Activated naive CD8-positive, alpha-beta T cell treated with anti-CD3 and anti-CD28 coated beads, Interleukin-2, amount 50 U/mL, for 16 hours (primary cell): ENCODE measurements at places on chromosomes 3 and 15.
A peak's percentile ranks its signal among the peaks of the same experiment; 100 is the strongest.

- no peak for DNase-seq
These were observed 27.4 kb downstream of the GORASP1 start for GRCh38 chr3:39080026-39080425.

GRCh38 chr3:168047190-168047795 is 48.4 kb downstream of the GOLIM4 start:
- no peak for DNase-seq

DNA sequence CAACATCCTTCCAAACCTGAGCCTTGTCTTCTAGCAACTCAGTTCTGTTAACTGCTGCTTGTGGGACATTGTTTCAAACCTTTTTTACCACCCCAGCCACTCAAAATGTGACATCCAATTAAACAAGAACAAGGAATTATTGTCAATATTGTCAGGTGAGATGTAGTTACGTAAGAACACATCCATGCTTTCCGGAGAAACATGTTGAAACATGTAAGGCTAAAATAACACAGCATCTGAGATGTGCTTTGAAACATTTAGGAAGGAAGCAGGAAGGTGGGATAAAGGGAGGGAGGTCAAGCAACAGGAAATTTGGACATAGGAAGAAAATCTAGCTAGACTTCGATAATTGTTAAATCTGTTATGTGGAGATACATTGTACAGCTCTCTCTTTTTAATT is 50.9 kb upstream of the PRICKLE2 start:
- DNase-seq, result no peak

- no peak for DNase-seq
These were observed 301.6 kb upstream of the THBS1 start for GRCh38 chr15:39279311-39279710.

DNA sequence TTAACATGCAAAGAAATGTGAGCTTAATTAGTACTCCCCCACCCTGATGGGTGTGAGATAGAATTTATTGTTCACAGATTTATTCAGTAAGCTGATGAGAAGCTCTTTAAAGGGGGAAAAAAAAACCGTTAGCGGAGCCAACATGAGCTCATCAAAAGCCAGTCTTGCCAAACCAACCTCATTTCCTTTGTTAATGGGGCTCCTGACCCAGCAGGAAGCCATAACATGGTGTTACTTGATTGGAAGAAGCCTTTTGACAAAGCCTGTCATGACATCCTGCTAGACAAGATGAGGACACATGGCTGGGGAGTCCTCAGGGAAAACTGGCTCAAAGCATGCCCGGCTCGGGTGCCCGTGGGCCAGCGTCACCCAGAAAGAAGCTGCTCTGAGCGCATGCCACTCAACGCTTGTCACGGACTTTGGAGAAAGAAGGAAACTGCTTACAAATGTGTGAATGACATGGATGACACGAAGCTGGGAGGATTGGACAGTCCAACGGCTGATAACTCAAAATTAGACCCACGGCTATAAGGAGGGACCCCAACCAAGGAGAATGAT is 64.6 kb downstream of the SLCO2A1 start:
- DNase-seq, result no peak

DNA sequence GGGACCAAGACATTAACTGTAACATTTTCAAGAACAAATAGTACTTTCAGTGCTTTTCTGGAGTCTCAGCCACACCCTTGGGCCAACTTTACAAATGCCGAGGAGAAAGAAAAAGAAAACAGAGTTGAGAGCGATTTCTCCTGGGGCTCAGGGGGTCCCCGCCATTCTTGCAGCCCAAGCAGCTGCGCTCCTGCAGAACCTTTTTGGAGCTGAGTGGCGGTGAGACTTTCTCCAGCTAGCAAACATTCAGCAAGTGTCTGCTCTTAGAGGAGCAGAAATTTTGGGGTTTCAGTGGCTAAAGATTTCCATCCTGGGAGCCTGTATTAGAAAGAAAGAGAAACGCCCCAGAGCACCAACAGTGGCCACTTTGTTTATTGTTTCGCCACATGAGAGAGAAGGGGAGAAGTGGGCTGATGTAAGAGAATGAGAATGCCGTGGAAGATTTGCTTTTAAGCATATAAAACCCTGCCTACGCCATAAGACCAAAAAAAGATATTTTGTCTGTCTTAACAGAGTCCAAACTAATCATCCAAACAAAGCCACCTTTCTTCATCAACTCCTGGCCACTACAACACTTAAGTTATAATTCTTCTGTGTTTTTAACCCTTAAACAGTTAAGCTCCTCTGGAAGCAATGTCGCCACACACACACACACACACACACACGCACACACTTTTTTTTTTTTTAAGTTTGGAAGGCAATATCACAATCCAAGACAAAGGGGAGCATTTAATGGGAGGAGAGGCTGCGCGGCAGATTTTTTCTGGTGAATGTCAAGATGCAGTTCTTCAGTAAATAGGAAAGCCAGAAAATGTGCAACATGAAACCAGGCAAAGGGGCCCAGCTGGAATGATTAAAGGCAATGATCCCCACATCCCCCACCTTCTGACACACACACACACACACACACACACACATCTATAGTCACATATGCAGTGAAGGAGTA is 19.2 kb downstream of the EID1 start:
- DNase-seq, result no peak

- DNase-seq, result no peak
These were observed 94.9 kb downstream of the NTRK3 start for GRCh38 chr15:88161636-88162035.

GRCh38 chr3:111325160-111325718 is 216.8 kb upstream of the CD96 start:
- DNase-seq, result no peak

DNA sequence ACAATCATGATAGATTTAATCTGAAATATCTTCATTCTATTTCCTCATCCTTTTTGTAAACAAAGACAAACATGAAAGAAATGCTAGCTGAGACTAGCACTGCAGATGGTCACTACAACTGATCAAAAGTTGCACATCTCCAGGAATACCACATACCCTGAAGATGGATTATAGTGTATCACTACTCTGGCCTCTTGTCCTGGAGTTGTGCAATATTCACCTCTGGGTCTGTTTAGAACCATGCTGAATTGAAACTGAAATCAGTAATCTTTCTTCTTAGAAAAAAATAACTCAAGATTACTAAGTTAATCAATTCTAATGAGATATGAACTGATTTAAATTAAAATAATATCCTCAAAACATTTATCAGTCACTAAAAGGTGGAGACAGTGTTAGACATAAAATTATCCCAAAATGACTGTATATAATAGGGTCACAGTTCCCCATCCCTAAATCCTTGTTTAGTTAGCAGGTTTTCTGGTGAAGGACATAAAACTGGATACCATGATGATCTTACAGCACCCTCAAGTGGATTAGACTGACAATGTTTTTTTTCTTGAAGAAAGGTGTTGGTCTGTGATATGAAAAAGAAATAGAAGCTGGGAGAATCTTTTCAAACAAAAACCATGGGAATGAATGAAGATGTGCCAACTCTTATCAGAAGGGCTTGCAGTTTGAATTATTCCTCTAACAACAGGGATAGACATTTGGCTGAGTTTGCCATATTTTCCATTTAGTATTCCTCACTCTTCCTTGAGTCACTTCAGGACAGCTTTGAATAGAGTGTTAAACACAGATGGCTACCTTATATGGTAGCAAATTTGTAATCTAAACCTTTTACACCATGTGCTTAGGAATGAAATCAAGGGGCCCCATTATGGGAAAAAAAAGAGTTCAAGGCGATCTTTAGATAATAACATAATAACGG is 7.1 kb upstream of the TTC14 start:
- DNase-seq, result no peak

DNA sequence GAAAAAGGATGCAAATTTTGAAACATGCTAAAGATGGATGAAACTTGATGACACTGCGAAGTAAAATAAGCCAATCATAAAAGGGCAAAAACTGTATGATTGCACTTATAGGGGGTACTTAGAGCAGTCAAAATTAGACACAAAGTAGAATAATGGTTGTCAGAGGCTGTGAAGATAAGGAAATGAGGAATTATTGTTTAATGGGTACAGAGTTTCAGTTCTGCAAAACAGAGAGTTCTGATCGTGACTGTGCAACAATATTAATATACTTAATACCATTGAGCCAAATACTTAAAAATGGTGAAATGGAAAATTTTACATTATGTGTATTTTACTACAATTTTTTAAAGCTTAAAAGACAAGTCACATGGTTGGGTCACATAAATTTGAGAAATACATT is 35.1 kb downstream of the UBE3A start:
- DNase-seq, result no peak

DNA sequence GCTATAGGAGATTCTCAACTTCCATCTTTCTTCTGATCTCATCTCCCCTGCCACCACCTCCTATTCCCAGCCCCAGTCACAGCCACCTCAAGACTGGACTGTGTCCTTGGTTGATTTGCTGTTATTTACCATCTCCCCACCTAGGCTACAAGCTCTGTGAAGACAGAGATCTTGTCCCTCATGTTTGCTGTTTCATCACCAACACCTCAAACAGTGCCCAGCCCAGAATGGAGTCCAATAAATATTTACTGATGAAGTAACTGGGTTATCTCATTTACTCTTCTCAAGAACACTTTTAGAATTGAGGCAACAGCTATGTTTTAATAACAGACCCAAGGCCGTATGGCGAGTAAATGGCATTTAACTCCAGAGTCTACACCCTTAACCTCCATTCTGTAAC is 29.1 kb upstream of the ARHGEF3 start:
- DNase-seq, result no peak

DNA sequence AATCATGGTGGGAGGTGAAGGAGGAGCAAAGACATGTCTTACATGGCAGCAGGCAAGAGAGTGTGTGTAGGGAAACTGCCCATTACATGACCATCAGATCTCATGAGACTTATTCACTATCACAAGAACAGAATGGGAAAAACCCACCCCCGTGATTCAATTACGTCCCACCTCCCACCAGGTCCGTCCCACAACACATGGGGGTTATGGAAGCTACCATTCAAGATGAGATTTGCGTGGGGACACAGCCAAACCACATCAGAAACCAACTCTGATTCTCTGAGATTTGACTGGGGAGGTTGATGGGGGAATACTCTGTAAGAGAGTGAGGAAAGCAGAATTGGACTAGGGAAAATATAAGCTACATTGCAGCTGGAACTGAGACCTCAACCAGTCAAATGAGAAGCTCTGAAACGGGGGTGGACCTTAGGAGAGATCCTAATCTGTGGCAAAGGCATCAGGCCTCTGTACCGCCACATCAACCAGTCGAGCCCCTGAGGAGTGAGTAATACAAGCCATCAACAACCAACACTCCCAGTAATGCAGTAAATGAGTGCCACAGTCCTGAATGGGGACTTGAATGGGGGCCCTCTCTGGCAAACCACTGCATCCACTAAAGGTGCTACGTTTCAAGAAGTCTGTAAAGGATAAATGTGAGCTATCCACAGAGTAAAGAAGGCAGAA is 207.9 kb upstream of the GADL1 start:
- no peak for DNase-seq

- no peak for DNase-seq
These were observed 6.6 kb downstream of the PROK2 start for GRCh38 chr3:71778353-71778752.

GRCh38 chr3:67083277-67083676 is 85.2 kb downstream of the KBTBD8 start:
- DNase-seq, result no peak

DNA sequence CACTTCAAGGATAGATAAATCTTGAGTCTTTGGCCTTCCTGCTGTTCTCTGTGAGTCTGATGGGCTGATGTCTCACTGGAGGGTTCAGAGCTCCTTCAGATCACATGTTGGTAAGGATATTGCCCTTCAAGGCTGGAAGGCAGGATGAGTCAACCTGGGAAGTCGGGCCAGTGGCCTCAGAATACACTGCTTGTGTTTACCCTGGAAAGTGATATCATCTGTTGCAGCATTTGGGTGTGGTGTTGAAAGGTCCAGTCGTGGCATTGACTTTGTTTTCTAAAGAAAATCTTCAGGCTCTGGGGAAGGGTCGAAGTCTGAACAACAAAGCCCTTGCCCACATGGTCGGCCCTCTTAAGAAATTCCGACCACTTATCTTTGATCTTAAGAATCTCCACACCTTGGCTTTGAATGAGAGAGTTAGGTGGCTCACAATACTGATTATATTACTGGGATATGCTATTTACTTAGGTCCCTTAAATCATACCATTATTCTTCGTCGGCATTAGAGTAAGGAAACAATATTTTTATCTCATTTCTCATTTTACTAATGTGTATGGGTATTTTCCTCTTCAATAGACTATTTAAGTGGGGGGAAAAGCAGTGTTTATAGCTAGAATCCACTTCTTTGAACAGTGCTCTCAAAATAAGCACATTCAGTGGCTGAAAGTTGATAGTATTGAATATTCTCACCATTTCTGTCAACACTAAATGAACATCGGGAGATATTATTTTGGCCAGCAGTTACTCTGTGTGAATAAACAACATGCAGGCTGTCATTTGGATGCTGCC is 303.9 kb upstream of the RASGRP1 start:
- no peak for DNase-seq

DNA sequence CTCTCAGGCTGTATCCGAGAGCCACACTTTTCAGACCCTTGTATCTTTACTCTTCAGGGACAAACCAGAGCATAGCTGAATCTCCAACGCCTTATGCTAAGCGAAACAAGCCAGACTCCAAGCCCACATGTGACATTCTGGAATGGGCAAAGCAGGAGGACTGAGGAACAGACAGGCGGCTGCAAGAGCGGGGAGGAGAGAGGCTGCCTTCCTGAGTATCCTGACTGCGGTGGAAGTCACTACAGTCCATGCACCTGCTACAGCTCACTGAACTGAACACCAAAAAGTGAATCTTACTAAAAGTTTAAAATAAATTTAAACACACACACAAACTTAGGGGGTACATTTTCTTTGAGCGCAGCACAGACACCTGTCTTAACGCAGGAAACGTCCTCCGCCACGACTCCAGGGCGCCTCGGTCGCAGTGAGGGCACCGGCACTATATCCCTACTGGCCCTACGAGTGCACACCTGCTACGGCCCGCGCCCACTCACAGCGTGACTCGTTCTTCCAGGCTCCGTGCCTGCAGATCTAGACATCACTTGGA is 1.4 kb downstream of the CYFIP1 start:
- no peak for DNase-seq

GRCh38 chr15:58932710-58933280 is 684 bp downstream of the SLTM start:
- DNase-seq, result peak; percentile 1

GRCh38 chr3:53167418-53168174 is 6.6 kb downstream of the PRKCD start:
- DNase-seq, result no peak

GRCh38 chr15:85618956-85619491 is 175.7 kb downstream of the KLHL25 start:
- DNase-seq, result peak; percentile 25

DNA sequence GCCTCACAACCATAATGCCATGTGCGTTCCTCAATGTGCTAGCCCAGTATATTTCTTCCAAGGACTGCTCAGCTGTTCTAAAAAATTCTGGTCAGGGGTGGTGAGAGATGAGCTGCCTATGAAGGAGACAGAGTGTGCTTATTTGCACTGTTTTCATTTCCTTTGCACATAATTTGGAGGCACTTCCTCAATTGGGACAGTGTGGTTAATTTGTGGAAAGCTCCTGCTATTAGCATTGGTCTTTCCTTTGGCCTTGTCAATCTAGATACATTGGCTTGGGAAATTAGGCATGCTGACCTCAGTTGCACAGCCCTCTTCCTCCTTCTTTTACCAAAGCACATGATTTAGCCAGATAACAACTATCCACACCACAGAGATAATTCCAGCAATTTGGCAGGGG is 9.4 kb downstream of the FAM81A start:
- no peak for DNase-seq
